Activated CD8-positive, alpha-beta memory T cell treated with anti-CD3 and anti-CD28 coated beads for 1 hour (primary cell): ENCODE measurements at places on chromosomes 2 and 18.

GRCh38 chr2:186841940-186842339, 7.0 kb downstream of the ZSWIM2 start:
- no peak for DNase-seq

DNA sequence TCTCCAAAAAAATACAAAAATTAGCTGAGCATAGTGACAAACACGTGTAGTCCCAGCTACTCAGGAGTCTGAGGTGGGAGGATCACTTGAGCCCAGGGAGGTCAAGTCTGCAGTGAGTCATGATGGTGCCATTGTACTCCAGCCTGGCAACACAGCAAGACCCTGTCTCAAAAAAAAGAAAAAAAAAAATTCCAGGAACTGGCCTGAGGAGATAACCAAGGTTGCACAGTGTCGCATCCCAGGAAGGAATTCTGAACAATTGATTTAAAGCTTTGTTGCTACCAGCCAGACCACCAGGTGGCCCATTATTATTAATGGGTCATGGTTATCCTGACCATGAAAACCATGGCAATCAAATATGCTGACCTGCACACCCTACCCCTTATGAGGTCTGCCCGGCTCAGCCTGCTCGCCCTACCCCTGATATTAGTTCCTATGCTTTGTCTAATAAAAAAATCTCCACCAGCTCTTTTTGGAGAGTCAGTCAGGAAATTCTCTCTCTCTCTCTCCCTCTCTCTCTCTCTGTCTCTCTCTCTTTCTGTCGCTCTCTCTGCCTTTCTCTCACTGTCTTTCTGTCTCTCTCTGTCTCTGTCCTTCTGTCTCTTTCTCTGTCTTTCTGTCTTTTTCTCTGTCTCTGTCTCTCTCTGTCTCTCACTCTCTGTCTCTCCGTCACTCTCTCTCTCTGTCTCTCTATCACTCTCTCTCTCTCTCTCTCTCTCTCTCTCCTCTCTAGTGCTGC, 73.7 kb downstream of the NCAPH start:
- no peak for DNase-seq

DNA sequence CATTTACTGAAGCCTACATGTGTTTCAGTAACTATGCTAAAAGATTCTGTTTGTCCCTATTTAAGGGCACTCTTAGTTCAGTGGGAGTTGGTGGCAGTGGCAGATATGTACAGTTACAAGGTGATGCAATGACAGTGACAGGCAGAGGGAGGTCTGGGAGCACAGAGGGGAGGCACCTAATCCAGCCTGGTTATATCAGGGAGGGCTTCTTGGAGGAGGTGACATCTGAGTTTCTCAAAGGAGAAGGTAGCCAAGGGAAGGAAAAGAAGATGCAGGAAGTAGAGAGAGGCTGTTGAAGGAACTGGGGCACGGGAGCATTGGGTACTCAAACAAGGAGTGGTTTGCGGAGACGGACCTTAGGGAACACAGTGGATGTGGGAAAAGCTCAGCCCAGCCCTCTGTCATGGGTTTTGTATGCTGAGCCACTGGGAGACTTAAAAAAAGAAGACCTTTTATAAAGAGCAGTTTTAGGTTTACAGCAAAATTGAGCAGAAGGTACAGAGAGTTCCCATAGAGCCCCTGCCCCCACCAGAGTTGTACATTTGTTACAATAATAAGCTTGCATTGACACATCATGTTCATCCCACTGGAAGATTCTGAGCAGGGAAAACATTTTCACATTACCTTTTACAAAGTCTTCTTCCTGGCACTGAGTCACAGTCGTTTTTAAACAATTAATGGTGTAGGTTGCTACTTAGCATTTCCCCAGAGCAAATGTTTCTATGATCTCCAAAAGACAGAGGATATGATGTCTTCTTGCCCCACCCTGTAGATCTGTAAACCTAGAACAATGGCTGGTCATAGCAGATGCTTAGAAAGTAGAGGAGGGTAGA, 83.0 kb upstream of the TAF1B start:
- no peak for DNase-seq

- DNase-seq = no peak
These were observed 10.7 kb upstream of the FAHD2A start for GRCh38 chr2:95391641-95392310.

GRCh38 chr18:55996717-55997116, 408.7 kb upstream of the TCF4 start:
- no peak for DNase-seq

DNA sequence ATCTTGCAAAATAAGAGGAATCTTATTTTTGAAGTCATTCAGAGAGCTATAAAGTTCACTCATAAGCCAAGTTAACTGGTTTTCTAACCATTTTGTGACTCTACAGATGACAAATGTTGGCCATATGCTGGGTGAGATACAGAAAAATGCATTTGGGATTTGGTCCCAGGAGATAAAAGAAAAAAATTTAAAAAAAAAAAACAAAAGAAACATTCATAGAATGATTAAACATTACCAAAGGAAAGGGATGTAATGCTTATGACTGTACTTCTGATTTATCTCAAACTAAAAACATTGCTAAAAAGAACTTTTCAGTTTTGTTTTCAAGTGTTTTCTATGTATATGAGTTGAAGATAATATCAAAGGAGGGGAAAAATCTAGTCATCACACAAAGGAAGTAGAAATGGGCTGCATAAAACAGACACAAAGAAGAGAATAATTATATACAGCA, 43.1 kb downstream of the PELI1 start:
- DNase-seq = no peak

- DNase-seq = no peak
These were observed 84.3 kb upstream of the SERTAD2 start for GRCh38 chr2:64738026-64738425.

- DNase-seq = no peak
These were observed 2.2 kb downstream of the LRATD1 start for GRCh38 chr2:14634489-14635390.

DNA sequence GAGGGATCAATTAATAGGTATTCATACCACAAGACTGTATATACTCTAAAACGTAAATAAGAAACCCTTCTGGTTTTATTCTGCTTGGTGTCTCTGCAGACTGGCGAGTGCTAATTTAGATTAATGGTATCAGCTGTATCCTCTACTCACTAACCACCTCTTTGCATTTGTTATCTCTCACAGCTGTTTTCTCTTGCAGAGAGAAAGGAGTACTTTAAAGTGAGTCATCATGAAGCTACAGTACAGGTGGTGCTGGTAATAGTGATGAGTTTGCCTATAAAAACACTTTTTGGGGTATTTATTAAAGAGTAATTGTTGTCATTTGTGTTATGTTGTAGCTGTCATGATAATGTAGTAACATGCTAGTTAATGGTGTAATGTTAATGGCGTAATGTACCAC, 147.7 kb downstream of the NETO1 start:
- no peak for DNase-seq

GRCh38 chr18:6558446-6559156, 143.9 kb upstream of the L3MBTL4 start:
- no peak for DNase-seq

DNA sequence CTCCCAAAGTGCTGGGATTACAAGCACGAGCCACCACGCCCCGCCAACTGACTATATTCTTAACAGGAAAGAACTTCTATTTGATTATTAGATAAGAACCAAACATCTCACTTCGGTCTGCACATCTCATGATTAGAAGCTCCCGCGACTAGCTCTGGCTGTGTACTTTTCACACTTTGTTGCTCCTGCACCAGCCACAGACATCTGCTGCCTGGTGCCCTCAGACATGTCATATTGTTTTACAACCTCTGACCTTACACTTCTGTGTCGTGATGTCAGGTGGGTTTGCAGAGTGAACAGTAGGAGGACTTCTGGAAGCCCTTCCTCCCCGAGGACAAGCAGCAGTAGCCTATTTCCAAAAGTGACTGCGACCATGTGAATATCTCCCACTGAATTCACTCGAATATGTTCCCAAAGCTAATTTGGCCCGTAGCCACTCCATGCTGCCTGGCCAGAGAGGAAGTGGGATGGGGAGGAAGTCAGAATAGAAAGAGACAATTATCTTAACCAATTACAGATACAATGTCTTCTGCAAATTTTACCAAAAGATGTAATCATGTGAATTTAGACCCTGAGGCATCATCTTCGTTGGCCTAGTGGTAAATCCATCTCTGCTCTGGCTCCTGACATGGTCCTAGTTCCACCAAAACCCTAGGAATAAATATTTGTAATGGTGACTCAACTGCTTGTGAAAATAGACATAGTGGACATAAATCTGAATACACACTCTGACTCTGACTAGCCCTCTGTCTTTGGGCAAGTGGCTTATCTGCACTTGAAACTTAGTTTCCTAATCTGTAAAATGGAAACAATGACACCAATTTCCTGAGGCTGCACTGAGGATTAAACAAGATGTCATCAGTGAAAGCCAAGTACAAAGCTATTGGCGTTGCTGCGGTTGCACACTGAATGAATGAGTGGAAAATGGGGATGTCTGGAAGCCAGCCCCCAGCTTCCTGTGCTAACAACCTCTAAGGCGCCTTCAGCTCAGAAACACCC, 406.1 kb downstream of the LRATD1 start:
- DNase-seq = no peak

GRCh38 chr2:5287558-5288334, 404.4 kb upstream of the SOX11 start:
- no peak for DNase-seq

- no peak for DNase-seq
These were observed 315.2 kb downstream of the TDRD15 start for GRCh38 chr2:21438949-21439348.

- no peak for DNase-seq
These were observed 396.0 kb downstream of the ERBB4 start for GRCh38 chr2:212142631-212143030.

DNA sequence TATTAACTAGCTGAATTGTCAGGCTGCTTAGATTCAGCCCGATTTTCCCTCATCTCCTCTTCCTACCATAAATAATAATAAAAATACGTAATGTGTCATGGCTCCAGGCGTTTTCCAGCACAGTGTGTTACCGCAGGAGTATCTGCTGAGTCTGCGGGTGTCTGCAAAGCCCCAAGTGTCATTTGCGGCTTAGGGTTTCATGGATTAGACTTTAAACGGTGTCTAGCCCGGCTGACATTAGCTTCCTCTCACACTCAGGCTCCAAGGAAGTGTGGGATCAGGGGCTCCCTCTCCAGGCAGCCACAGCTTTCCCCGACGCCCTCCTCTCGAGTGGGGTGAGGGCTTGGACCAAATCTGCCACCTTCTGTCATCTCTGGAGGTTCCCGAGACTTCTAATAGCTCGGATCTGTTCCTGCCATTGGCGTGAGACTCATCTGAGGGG, 14.1 kb upstream of the HOXD1 start:
- DNase-seq = no peak

GRCh38 chr18:3408107-3408506, 41.9 kb upstream of the TGIF1 start:
- no peak for DNase-seq

GRCh38 chr2:133660510-133660909, 92.2 kb upstream of the NCKAP5 start:
- DNase-seq = no peak

DNA sequence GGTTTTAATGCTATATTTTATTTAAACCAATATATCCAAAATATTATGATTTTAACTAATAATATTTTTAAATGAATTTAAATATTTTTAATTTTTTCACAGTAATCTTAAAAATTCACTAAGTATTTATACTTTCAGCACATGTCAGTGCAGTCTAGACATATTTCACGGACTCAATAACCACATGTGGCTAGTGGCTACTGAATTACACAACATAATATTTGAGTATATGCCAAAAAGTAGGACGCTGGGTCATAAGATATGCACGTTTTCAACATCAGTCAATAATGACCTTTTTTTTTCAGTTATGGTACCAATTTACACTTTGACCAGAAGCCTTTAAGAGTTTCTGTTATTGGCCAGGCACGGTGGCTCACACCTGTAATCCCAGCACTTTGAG, 117.7 kb downstream of the GFPT1 start:
- no peak for DNase-seq

DNA sequence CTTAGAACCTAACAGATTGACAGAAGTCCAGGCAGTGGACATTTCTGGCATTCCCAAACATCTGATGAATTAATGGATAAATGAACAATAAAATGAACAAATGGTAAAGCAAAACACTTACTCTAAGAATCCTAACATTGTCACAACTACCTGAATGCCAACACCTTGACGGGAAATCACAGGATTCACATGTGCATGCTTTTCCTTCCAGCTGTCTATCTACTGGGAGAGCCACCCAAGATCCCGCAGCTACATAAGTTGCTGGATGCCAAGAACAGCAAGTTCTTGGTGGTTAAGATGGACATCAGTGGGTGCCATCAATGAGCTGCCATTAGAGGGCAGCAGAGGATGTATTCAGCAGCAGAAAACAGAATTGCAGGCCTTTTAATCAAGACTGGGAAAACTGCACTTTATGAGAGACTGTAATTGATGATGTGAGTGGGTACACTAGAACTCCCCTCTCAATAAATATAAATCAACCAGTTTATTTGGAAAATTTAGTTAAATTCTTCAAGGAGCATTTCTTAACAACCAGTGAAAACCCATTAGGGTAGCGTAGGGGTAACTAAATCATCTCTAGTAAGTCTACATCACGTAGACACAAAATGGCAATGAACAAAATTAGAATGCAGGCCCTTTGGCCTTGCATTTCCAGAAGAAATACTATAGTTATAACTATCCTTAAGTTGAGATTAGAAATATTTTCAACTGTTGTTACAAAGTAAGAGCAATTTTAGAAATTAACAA, 45.6 kb downstream of the SESTD1 start:
- no peak for DNase-seq

DNA sequence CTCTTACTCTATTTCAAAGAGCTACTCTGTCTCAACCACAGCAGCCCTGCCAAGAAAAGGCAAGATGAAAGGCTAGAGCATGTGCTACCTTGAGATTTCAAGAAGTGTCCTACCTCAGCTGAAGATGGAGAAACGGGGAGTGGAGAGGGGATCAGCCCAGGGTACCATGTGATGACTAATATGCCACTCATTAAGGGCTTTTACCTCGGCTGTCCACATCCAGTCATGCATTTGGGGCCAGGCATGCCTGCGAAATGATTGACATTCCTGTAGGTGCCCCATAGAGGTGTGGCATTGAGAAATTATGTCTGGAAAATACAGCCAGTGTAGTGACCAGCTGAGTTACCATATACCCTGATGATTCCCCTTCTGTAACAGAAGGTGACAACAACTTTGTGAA, 96.1 kb downstream of the NRP2 start:
- DNase-seq = no peak

DNA sequence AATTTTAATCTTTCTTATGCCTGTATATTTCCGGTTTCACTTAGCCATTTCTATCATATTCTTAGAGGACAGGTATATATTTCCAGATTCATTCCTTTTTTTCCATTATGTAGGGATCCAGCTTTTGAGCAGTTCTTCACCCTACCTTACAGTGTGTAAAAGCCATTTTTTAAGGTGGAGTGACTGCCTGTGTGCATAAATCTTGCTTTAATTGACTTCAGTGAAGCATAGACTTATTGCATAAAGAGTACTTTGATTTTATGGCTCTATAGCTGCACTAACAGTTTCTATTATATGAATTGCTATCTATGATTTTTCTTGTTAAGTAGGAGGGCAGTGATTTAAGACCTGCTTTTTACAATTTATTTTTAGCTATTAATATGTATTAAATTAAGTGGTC, 132.6 kb downstream of the NYAP2 start:
- no peak for DNase-seq

- DNase-seq = no peak
These were observed 64.0 kb downstream of the NGEF start for GRCh38 chr2:232949016-232949415.
